Stimulated activated naive CD8-positive, alpha-beta T cell treated with anti-CD3 and anti-CD28 coated beads, Interleukin-15, Interleukin-2, amounts not matched to agents 100 U/mL and 50 U/mL, for 24 hours (primary cell): ENCODE measurements at places on chromosomes 16 and 17.

DNA sequence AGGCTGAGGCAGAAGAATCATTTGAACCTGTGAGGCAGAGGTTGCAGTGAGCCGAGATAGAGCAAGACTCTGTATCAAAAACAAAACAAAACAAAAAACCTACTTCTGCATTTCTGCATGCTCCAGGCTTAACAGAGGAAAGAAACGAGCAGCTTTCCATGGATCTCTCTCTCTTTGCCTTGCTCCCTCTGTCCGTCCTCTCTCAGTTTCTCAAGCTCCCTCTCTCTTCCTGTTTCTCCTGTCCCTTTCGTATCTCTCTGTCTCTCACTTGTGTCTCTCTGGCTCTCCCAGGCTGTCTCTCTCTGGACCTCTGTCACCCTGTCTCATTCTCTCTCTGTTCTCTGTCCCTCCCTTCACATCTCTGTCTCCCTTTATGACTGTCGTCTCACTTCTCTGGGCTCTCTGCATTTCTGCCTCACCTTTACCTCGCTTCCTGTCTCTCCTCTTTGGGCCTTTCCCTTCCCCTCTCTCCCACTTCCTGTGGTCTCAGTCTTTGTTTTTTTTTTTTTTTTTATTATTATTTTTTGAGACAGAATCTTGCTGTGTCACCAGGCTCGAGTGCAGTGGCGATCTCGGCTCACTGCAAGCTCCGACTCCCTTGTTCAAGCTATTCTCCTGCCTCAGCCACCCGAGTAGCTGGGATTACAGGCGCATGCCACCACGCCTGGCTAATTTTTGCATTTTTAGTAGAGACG, 4.1 kb upstream of the PITPNA start:
- peak; percentile 30 for DNase-seq

GRCh38 chr16:74078511-74079231, 217.9 kb upstream of the PSMD7 start:
- no peak for DNase-seq

DNA sequence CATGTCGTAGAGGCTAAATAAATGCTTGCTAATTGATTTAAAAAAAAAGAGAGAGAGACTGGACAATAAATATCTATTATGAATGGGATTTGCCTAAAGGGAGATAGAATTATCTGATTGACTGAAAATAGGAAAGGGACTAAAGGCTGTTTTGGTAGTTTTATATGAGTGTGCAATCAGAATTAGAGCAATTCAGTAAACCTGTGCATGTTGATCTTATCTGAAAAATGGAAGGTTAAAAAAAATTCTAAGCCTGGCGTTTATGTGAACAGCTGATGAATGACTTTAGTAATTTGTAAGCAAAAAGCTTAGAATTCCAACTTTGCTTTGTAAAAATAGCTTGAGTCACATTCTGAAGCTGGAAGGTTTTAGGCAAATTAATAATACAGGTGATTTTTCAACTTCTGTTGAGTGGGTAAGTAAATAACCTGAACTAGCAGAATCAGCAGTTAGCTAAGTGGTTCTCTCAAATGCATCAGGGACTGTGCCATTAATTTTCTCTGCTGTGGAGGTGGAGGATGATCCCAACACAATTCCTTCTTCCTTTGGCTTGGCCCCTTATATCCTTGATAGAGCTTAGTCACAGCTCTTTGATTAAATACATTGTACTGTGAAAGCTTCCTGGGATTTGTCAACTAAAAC, 254.4 kb downstream of the PHKB start:
- no peak for DNase-seq

DNA sequence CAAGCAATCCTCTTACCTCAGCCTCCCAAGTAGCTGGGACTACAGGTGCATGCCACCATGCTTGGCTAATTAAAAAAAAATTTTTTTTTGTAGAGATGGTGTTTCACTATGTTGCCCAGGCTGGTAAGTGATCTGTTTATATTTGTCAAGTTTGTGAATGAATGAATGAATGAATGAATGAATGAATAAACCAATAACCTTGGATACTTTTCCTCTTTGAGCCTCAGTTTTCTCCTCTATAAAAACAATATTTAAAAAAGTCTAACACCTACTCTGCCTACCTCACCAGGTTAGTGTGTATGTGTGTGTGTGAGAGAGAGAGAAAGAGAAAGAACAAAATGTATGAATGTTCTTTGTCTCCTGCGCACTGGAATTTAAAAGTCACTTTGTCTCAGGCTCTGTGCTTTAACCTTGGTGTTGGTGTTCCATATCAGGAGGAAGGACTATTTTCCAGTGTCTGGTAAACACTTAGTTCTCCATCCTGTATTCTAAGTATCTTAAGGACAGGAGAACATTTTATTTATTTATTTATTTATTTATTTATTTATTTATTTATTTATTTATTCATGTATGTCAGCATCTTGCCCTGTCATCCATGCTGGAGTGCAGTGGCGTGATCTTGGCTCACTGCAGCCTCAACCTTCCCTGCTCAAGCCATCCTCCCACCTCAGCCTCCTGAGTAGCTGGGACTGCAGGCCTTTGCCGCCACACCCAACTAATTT, 27.1 kb downstream of the CHD9 start:
- DNase-seq, result no peak

- DNase-seq, result no peak
Measured at GRCh38 chr16:2324296-2324859, 16.1 kb downstream of the ABCA3 start.
